ENCODE measurements at places on chromosomes 4 and X.

- DNase-seq = no peak
Measured at GRCh38 chrX:13377550-13377934, 57.7 kb upstream of the ATXN3L start.

DNA sequence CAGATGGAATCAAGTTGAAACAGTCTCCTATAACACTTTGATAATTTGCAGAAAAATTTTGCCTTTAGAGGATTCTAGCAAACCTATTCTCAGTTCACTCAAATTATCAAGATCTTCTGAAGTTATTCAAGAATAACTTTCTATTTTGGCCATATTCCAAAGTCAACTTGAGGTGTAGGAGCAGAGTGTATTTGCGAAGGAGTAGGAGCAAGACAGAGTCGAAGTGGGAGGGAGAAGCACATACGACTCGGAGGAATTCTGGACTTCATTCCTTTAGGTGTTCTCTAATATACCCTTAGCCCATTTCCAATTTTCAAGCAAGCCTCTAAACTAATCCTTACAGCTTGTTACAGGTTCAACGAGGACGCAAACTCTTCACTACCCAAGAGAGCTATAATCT is 252.9 kb downstream of the GPM6A start:
- no peak for DNase-seq

DNA sequence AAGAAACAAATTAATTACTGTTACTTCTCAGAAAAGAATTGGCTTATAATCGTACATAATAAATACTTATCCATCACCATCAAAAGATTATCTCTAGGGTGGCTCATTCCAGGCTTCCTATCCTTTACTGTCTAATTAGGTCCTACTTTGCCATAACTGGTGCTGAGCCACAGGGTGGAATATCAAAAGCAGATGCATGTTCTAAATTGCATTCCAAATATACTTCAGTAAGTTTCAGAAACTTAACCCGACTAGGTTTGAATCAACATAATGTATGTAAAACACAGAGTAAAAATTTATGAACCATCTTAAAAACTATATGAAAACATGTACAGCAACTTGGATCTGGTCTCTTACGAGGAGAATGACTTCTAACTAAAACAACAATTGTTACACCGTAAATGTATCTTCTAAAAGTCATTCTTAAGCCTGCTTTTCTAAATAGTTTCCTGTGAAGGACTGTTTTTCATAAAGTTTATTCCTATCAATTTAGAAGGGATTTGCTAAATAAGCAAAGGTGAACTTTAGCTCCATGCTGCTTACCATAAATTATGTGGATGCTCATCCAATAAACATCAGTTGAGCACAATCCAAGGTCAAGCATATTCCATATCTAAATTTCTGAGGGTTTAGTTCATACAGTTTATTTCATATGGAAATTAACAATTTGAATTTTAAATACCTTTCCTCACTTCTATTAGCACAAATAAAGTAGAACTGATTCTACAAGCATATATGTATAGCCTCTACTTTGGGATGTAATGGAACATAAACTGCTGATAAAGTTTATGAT is 13.4 kb downstream of the ZAR1 start:
- DNase-seq = no peak

- DNase-seq = no peak
Measured at GRCh38 chr4:181294421-181294820, 948.8 kb upstream of the TENM3 start.

GRCh38 chrX:39585808-39586207 is 511.9 kb downstream of the BCOR start:
- no peak for DNase-seq
